ENCODE measurements at places on chromosomes 12 and 14. TPM values are rescaled to one million over a fixed set of nuclear protein-coding genes. Genes with fewer than 3 reads are reported as not detected.

KRT7 gene
- 1,591 TPM for total RNA-seq

ISCU gene
- total RNA-seq = 99.0 TPM

IQSEC3 gene
- total RNA-seq = not detected

NPFF gene
- not detected for total RNA-seq

TAS2R9 gene
- 0.09 TPM for total RNA-seq

NRXN3 gene
- total RNA-seq = 3.3 TPM

RASSF9 gene
- 0.99 TPM for total RNA-seq

RFX4 gene
- total RNA-seq = not detected

CCDC177 gene
- total RNA-seq = not detected

LRP1-AS gene
- total RNA-seq = not detected
